Vein endothelial cell (primary cell): ENCODE measurements at places on chromosomes 16 and 17. TPM values are rescaled to one million over a fixed set of nuclear protein-coding genes. Genes with fewer than 3 reads are reported as not detected.

Gene SHISA9
- under 0.01 TPM in 1 of 2 replicates, not detected in the other for total RNA-seq

Gene GGT6
- not detected in 2 replicates for total RNA-seq

Gene USP43
- 0.10 and 0.98 TPM in 2 replicates for total RNA-seq

Gene TMC7
- 4.2 and 8.8 TPM in 2 replicates for total RNA-seq
